ENCODE measurements at places on chromosomes 2 and 18.

DNA sequence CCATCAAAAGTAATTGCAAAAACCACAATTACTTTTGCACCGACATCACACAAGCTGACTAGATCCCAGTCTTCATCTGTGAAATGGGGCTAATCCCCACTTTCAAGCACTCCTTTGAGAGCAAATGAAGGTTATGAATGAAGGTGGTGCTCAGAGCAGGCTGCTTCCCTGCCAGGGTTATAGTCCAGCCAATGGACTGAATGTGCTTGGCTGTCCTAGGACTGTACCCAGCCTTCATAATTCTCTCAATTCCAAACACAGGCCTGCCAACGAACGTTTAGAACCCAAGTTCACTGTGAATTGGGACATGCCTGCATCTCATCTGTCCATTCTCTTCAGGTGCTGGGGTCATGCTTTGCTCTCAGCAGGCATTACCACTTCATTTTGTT lies 27.8 kb upstream of the ICOS start:
- no peak for DNase-seq

DNA sequence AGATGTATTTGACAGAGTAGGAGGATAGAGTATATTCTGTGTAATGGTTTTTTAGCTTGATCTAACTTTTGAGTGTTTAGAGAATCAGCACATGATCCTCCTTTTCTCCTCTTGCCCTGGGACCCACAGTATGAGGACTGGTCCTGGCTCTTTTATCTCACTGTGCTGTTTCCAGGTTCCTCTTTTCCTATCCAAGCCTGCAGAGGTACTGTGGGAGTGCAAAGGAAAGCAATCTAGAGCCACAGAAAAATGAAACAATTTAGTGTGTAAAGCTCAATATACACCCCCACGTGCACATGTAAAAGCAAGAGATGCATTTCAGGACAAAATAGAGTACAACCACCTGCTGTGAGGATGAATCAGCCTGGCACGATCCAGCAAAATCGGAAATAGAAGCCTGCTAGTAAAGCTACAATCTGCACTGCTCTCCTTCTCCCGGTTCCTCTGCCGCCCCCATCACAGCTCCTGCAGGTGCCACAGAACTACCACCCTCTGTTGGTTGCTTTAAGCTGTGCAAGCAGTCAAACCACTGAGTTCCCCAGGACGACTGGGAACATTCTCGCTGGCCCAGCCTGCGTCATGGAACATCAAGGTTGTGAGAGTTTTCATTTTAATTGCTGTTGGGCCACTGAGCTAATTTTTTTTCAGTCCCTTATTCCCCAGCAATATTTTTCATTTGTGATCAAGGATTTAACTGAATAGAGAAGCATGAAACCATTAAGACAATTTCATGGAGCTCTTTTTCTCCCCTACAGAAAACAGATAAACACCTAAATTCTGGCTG lies 47.8 kb upstream of the MAPRE3 start:
- peak; percentile 14 for DNase-seq

DNA sequence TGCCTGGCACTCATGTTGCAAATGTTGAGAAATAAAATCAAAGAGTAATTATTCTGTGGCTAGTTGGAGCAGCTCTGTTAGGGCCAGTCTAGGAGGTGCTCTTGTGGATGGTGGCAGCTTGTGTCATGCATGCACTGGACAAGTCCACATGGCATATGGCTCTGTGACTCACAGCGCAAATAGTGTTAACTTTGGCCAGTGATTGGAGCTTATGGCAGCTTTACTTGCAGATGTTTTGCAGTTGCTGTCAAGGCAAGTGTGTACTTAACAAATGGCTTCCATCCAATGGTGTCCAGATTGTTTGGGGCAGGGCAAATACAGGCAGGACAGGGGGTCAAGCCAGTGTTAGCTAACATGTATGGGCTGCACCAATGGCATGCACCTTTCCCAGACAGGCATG lies 26.1 kb upstream of the TMX3 start:
- no peak for DNase-seq

GRCh38 chr18:79455261-79455660 lies 59.5 kb downstream of the NFATC1 start:
- no peak for DNase-seq

DNA sequence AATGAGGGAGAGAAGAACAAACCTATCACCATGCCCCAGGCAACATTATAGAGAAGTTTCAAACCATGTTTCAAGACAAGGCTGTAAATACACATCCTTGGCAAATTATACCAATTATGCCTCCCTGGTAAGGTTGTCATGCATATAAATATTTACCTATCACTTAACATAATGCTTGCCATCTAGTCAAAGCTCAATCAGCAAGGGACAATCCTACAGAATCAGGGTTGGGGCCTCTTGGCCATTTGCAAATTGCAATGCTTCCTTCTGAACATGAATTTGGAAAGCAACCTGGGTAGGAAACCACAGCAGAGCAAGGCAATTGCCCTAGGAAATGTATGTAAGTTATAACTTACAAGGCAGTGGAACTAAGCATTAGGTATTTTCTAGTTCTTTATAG lies 907.2 kb upstream of the CDH2 start:
- no peak for DNase-seq

- DNase-seq = no peak
Observed at GRCh38 chr2:142380372-142380771, 249.6 kb upstream of the LRP1B start.

DNA sequence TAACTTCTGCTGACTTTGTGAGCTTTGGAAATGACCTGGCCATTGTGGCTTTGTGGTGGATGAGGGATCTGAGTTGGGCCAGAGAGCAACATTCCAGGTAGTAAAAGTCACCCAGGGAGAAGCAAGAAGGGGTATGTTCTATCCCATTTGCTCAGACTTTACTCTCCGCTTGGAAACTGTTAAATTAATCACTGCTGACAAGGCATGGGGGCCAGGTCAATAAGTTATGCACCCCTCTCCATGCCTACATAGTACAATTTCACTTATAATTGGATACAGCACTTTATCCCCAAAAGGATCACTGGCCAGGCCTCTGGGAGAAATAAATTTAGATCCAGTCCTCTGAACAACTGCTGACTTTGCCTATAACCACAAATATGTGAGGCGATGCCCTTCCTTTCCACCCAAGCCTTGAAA lies 92.1 kb downstream of the RPRM start:
- no peak for DNase-seq

DNA sequence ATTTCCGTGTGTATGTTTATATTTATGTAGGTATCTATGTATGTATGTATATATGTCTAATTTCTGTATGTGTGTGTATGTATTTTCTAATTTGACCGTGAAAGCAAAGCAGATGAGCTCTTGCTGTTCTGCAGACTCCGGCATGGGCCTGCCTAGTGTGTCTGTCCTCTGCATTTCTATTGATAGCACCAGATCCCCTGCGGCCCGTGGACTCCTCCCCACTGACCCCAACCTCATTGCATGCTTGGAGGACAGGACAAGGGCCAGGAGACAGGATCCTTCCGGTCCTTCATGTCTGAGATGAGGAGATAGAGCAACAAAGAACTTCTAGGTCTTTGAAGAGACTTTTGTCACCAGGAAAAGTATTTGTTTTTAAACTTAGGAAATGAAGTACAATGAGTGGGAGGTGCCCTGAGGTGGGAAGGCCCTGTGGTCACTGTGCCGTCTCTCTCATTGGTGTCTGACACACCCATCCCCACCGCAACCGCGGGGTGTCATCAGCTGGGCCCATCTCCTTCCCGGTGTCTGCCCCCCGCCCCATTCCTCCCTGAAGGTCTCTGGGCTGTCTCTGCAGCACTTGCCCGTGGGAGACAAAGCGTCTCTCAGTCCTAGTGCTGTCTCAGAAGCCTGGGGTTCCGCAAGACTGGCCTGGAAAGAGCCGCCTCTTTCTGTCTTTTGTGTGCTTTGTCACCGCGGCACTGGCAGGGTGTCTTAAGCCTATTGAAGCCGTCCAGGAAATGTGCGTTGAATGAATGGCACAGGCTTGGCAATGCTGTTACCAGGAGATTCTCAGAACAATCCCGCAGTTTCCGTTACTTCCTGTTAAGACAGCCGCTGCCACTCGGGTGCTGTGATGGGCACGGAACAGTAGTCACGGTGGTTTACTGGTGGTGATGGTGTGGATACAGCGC lies 216.4 kb downstream of the AGAP1 start:
- DNase-seq = no peak

- DNase-seq = no peak
Observed at GRCh38 chr2:117127680-117128079, 686.8 kb upstream of the DDX18 start.

GRCh38 chr2:119838179-119838578 lies 78.5 kb downstream of the PTPN4 start:
- DNase-seq = no peak

DNA sequence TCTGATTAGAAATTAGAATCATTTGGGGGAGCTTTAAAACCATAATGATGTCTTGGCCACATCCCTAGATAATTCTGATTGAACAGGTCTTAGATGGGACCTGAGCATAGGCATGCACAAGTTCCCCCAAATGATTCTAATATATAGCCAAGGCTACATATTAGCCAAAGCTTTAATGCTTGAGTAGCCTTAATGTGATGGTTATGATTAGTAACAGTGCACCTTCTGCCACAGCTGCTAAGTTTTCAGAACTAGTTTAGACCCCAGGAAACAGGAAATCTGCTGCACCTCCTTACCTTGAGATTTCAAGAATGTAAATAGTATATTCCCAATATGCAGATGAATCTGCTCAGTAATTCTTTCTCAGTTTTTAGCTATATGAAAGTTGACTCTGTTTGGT lies 119.8 kb downstream of the PTPN4 start:
- no peak for DNase-seq

DNA sequence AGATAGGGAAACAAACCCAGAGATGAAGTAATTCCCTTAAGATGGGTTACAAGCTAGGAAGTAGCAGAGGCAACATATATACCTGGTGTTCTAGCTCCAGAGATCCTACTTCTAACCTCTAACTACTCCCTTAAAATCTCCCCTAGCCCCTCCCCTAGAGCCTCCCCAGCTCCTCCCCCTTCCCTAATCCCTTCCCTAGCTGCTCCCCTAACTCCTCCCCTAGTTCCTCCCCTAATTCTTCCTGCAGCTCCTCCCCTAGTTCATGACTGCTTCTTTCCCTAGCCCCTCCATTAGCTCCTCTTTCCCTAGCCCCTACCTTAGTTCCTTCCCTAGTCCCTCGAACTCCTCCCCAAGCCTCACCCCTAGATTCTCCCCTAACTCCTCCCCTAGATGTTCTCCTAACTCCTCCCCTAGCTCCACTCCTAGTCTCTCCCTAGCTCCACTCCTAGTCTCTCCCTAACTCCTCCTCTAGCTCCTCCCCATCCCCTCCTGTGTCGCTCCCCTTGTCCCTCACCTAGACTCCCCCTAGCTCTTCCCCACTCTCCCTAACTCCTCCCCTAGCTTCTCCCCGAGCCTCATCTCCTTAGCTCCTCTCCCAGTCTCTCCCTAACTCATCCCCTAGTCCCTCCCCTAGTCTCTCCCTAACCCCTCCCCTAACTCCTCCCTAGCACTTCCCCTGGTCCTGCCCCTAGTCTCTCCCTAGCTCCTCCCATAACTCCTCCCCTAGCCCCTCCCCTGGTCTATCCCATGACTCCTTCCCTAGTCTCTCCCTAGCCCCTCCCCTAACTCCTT lies 108.9 kb downstream of the CD226 start:
- DNase-seq = no peak

DNA sequence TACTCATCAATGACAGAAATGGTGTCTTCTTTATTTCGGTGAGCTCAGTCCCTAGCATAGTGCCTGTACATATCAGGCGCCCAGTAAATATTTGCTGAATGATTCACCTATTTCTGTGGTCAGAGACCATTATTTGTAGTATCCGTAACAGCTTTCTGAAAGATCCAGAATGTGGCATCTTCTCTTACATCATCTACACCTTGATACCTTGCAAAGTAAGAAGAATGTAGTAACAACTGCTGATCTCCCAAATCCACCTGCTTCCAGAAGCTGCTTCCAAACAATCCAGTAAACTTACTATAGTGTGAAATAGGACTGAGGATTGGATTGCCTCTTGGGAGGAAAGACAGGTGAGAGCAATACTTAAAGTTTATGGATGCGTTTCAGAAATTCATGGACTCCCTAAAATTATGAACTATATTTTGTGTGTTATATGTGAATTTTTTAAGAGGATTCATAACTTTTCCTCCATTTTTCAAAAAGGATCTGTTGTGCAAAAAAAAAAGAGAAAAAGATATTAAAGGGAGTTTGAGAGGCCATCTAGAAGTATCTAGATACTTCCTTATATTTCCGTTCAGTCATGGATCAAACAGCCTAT lies 945 bp upstream of the ASXL2 start:
- DNase-seq = no peak

- no peak for DNase-seq
Observed at GRCh38 chr2:176781570-176782217, 430.9 kb upstream of the HNRNPA3 start.

DNA sequence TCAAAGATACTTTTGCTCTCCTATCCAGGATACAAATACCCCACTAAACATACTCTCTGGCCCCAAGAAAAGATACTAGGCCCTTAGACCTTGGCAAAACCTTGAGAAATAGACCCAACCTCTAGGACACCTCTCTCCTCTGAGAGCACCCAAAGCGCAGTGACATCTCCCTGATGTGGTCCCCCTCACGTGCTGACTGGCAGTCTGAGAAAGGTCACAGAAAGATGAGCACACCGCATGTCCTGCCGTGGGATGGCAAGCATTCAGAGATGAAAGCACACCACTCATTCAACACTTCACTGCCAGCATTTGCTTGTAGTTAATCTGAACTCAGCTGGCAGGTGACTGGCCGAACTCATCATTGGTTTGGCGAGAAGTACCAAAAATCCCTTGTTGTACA lies 6.1 kb upstream of the TBC1D8 start:
- no peak for DNase-seq

GRCh38 chr2:226644399-226644865 lies 155.2 kb downstream of the IRS1 start:
- DNase-seq = no peak

GRCh38 chr2:149002891-149003740 lies 35.4 kb upstream of the LYPD6B start:
- no peak for DNase-seq

GRCh38 chr2:176356251-176356650 lies 87.0 kb downstream of the MTX2 start:
- DNase-seq = no peak

DNA sequence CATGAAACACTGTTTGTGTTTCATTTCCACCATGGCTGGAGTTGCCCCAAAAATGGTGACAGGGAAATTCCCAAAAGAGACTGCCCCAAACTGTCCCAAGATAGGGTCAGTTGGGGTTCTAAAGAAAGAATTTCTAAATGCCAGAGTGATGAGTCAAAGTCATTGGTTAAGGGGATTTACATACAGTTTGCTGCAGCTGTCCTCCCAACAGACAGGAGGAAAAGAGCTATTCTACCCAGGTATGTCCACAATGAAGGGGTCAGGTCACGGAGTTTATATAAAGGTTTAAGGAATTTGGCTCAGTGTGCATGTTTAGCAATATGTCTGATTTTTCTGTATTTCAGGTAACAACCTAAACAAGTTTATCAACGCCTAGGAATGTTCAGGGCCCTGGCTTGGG lies 344.1 kb downstream of the TDRD15 start:
- DNase-seq = no peak
